ENCODE measurements at places on chromosomes 6 and 20. TPM values are rescaled to one million over a fixed set of nuclear protein-coding genes. Genes with fewer than 3 reads are reported as not detected.

Gene MOG
- total RNA-seq, result not detected

Gene TMEM217
- 6.8 TPM for total RNA-seq

Gene DEFB124
- total RNA-seq, result not detected

Gene PRL
- total RNA-seq, result not detected

Gene GID8
- total RNA-seq, result 34.6 TPM

Gene BPIFB4
- total RNA-seq, result not detected

Gene NKX2-2
- total RNA-seq, result not detected

Gene SLC17A2
- total RNA-seq, result not detected

Gene PKIB
- total RNA-seq, result not detected

Gene PLEKHG1
- total RNA-seq, result 49.7 TPM

DNA sequence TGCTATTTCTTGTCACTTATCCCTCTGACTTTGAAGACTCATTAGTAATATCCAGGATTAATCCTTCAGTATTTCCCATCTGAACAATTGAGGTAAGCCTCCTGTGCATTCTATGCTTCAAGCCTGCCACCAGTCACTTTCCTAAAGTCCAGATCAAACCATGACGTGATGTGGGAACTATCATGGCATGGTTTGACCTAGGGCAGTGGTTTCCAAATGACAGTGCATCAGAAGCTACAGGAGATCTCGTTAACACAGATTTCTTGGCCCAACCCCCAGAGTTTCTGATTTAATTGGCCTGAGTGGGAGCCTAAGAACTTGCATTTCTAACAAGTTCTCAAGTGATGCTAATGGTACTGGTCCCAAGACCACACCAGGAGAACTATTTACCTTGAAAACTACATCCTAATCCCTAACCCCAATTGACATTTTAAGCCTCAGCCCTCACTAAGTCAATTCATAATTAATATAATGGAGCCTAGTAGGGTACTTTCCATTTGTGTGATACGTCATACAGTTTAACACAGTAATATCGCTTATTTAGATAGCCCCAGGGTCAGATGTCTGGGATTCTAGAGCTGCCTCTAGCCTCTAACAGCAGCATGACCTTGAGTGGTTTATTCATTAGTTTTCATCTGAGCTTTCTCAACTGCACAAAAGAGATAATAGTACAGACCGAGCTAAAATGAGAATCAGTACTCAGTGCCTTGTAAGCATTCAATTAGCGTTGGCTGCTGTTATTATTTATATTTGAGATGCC is 907.6 kb downstream of the TFAP2A start:
- no peak for DNase-seq

- peak; percentile 24 for DNase-seq
These were observed 2.7 kb upstream of the MEI4 start for GRCh38 chr6:77650098-77650663.

- DNase-seq, result no peak
These were observed 603.3 kb upstream of the PTCHD4 start for GRCh38 chr6:48714250-48714649.

- peak; percentile 94 for DNase-seq
These were observed 82.2 kb upstream of the NAA20 start for GRCh38 chr20:19934792-19935491.

DNA sequence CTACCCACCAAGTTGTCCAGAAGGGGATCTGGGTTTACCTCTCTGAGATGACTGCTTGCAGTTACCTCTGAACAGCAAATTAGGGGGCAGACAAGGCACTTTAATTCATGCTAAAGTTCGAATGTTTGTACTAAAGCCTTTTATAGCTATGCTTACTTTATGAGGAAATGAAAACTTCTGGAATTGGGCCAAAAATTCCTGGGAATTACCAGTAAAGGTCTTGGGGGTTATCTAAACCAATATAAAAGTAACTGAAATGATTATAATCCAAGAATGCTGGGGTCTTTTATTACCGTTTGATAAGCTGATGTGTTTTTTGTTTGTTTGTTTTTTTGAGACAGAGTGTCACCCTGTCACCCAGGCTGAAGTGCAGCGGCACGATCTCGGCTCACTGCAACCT is 7.9 kb upstream of the LZTS3 start:
- DNase-seq, result peak; percentile 53

- DNase-seq, result no peak
These were observed 897.0 kb upstream of the SLC35B3 start for GRCh38 chr6:9332241-9332780.

DNA sequence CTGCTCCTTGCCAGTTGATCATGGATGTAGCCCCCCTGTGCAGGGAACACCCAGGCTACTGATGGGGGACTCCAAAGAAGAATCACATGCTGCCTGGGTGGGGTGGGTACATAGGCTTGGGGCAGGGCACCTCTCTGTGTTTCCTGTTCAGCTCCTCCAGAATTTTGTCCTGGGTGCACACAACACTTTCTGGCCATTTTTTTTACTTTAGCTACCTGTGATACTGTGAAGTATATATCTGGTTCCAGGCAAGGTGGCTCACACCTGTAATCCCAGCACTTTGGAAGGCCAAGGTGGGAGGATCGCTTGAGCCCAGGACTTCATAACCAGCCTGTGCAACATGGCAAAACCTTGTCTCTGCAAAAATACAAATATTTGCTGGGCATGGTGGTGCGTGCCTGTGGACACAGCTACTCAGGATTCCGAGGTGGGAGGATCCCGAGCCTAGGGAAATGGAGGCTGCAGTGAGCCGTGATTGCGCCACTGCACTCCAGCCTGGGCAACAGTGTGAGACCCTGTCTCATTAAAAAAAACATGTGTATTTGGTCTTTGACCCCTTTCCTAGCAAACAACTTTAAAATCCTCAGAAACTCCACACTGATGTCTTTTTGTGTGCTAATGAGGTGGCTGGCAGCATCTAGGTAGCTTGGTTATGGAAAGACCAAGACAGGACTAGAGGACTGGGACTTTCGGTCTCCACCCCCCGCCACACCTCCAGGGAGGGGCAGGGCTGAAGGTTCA is 14.1 kb downstream of the SLC4A11 start:
- DNase-seq, result no peak

GRCh38 chr6:15301179-15302006 is 55.5 kb downstream of the JARID2 start:
- DNase-seq, result no peak

- peak; percentile 20 for DNase-seq
These were observed 122.4 kb downstream of the TCP11 start for GRCh38 chr6:35018746-35019145.

- DNase-seq, result no peak
These were observed 83.2 kb downstream of the CEBPB start for GRCh38 chr20:50273601-50274491.

GRCh38 chr6:31826793-31827285 is 699 bp upstream of the HSPA1B start:
- DNase-seq, result no peak

- no peak for DNase-seq
These were observed 38.2 kb upstream of the SLCO4A1 start for GRCh38 chr20:62603907-62604785.

- DNase-seq, result no peak
These were observed 33.6 kb downstream of the GNAS-AS1 start for GRCh38 chr20:58816957-58817651.

GRCh38 chr20:6709910-6710595 is 57.4 kb upstream of the BMP2 start:
- DNase-seq, result peak; percentile 73

- DNase-seq, result no peak
These were observed 332.9 kb downstream of the KIF16B start for GRCh38 chr20:16240355-16240754.

Data from endothelial cell of umbilical vein (primary cell).